Cerebellar nuclear complex (tissue), 1 donor: ENCODE measurements at places on chromosomes 5 and 9.

- DNase-seq, result no peak
Measured at GRCh38 chr5:72920690-72921502, 34.9 kb upstream of the FCHO2 start.

GRCh38 chr5:74316064-74316603 lies 324.4 kb downstream of the ENC1 start:
- DNase-seq, result no peak

- DNase-seq, result no peak
Measured at GRCh38 chr5:98839469-98840383, 66.3 kb downstream of the RGMB start.

DNA sequence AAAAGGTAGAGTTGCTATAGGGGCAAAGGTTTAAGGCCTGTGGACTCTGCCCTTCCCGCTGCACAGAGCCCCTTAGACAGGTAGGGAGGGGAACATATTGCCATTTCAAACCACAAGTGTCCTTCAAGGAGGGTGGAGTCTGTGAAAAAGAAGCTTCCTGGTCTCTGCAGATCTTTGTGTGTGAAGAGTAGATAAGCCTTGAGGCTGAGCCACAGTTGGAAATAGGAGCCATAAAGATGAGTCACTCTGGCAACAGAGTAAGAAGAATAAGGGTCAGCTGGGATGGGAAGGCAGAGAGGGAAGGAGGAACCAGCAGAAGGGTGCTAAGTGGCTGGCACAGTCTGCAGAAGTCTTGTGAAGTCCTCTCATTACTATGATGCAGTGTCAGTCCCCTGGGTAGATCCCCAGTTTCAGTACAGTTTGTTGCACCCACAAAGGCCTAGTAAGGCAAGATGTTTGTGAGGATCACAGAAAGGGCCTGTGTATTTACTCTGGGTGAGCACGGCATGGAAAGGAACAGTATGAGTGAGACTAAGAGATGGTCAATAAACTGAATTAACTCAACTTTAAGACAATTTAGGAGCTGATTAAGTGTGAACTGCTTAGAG lies 18.1 kb downstream of the GRXCR2 start:
- no peak for DNase-seq

DNA sequence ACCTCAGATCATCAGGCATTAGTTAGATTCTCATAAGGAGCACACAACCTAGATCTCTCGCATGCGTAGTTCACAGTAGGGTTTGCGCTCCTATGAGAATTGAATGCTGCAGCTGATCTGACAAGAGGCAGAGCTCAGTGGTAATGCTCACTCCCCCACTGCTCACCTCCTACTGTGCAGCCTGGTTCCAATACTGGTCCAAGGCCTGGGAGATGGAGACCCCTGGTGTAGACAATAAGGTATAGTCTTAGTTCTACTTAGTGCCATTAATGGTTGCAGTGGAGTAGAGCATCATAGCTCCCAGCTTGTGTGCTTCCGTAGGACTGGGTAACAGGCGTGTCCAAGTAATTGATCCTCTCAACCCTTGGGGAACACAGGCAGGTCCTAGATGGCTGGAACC lies 70.4 kb upstream of the ANKRD55 start:
- no peak for DNase-seq

DNA sequence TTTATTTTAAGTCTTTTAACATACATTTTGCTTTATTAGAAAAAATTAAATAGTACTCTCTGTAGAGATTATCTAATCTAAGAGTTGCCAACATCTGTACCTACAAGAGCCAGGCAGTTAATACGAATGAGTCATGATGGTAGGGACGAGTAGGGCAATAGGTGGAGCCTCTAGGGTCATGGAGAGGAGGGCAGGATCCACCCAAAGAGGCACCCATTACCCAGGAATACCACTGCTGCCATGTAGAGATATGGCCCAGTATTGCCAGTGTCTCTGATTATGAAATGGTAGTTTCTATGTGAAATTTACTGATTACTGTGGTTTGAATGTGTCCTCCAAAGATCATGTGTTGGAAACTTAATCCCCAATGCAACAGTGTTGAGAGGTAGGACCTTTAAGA lies 170.4 kb downstream of the PIK3R1 start:
- DNase-seq, result no peak

- no peak for DNase-seq
Measured at GRCh38 chr5:88279584-88279983, 10.9 kb upstream of the TMEM161B start.

GRCh38 chr5:144206141-144206540 lies 35.5 kb downstream of the KCTD16 start:
- no peak for DNase-seq

DNA sequence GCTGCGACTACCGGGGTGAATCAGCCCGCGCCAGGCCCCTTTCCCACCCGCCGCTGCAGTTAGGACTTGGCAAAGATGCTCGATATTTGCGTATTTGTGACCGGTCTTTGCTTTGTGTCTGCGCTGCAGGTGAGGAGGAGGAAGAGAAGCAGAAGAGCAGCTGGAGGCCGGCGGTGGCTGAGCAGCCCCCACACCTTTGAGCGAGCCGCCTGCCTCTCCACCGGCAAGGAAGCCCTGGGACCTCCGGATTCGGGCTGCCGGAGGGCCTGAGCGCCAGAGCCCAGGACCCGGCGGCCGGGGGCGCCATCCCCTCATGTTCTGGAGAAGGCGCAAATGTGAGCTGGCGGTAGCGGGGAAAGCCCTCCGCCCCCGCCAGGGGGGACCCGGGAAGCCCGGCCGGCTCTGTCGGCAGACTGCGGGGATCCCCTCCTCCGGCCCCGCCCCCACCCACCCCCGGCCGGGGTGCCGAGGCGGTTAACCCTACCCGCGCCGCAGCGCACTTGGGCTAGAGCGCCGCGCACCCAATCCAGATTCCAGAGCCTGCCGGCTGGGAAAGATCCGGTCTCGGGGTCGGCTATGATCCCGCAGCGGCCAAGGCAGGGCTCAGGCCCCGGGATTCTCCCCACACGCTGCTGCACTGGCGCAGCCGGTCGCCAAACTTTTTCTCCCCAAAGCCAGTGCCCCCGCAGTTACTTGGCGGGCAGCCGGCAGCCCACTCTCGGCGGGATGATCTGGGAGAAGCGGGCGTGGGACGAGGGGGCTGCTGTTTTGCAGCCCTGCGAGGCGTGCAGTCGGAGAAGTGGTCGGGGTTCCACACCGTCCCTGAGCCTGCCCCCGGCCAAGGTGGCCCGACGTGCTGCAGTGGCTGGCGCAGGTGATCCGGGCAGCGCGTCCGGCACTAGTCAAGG lies 800 bp upstream of the KCNN2 start:
- no peak for DNase-seq

- no peak for DNase-seq
Measured at GRCh38 chr5:145396888-145397287, 438.3 kb downstream of the PRELID2 start.

DNA sequence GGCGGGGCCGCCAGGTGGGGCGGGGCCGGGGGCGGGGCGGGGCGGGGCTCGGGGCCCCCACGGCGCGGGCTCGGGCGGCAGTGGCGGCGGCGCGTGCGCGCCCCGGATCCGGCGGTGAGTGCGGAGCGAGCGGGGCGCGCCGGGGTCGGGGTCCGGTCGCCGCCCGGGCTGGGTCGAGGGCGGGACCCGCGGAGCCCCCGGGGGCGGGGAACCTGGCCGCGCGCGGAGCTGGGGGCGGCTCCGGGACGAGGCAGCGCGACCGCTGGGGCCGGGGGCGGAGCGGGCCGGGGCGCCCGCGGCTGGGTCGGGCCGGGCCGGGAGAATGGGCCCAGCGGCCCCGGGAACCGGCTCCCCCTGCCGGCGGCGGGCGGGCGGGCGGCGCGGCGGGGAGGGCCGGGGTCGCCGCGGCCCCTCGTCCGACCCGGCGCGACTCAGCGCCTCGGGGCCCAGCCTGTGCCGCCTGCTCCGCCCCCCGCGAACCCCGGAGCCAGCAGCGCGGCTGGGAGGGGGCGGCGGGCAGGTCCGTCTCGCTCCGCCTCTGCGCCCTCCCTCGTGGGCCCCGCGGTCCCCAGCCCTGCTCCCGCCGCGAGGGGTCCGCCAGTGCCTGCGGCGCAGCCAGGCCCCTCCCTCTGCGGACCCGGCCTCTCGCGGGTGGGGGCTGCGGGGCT lies 3.1 kb downstream of the EGFL7 start:
- DNase-seq, result no peak

DNA sequence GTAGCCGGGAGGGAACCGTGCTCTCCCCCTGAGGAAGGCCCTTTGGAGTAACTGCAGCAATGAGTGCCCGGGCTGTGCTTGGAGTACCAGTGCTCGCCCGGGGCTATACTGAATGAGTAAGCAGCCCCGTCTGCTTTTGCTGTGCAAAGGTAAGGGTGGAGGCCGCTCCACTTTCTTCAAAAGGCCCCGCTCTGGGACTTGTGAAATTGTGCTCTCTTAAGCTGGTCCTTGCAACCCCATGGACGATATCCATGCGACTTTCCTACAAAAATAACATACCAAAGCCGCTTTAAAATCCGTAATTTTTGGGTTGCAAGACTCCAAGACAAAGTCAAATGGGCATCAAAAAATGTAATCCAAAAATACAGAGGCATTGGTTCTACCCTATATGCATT lies 578 bp upstream of the TNFAIP8 start:
- no peak for DNase-seq

GRCh38 chr9:91220491-91221135 lies 141.1 kb downstream of the AUH start:
- DNase-seq, result no peak

GRCh38 chr9:113509463-113509862 lies 45.9 kb downstream of the RGS3 start:
- DNase-seq, result no peak

GRCh38 chr5:42874621-42875198 lies 63.0 kb upstream of the SELENOP start:
- no peak for DNase-seq
